CD4-positive, alpha-beta T cell treated with Interleukin-10 for 1 hour (primary cell): ENCODE measurements at places on chromosomes 16 and 17.
A peak's percentile ranks its signal among the peaks of the same experiment; 100 is the strongest.

DNA sequence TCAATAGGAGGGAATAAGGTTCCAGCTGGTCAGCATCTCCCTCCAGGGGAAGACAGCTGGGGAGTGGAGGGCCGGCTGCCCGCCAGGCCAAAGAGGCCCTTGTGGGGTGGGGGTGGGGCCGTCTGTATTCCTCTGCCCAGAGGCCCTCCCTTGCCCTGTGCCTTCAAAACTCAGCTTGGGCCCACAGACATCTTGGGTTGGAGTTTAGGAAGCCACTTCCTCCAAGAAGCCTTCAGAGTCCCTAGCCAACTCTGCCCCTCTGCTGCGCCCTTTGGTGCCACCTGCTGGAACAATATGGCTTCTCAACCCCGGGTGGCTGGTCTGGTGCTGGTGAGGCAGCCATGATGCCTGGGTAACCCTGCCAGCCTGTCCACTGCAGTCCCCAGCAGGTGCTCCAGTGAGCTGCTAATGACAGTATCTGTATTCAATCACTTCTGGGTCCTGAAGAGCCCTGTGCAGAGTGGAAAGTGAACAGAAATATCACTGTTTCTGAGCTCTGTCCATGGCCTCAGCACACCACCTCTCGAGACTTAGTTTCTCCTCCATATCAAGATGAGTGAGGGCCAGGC, 16.7 kb downstream of the HSD11B2 start:
- DNase-seq, result peak; percentile 58

DNA sequence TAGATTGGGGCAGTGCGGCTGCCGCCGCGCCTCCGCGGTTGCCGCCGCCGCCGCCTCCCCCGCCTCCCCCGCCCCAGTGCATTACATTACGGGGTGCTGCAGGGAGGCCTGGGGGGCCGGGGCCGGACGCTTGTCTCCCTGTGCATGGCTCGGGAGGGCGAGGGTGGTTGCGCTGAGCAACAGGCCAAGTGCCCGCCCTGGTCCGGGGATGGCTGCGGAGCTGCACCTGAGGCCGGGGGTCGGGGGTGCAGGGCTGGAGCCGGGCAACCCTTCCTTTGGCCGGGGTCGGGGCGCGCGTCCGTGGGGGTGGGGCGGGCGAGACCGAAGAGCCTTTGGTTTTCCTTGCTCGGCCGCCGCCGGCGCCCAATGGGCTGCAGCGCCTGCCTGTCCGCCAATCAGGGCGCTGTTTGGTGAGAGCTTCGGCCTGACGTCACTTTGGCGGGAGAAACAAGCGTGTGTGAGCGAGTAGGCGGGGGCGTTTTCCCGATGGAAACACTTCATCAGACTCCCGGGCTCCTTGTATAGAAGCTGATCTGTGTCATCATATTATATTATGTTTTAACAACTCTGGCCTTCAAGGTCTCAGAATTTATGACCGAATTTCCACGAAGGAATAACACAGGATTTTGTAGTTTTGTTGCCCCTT, 941 bp upstream of the FBXL20 start:
- DNase-seq, result peak; percentile 89

GRCh38 chr16:77359065-77359502, 75.8 kb downstream of the ADAMTS18 start:
- no peak for DNase-seq

DNA sequence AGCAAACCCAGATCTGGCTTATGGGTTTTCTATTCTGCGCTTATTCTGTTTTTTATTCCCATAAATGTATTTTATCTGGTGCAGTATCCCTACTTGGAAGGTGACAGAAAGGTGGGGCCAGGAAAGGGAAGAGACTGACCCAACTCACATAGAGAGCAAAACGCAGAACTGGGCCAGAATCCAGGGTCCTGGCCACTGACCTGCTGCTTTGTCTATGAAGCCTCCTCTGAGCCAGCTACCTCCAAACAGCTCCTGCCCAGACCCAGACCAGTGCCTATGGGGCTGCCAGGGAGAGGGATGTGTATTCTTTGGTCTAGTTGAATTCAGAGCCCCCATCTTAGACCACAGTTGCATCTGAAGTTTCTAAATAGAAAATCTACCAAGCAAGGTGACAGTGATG, 36.4 kb upstream of the CES5A start:
- no peak for DNase-seq

- no peak for DNase-seq
These were observed 1.4 kb downstream of the MPG start for GRCh38 chr16:79151-80054.

GRCh38 chr17:47099987-47100711, 88.9 kb downstream of the CDC27 start:
- peak; percentile 93 for DNase-seq

- DNase-seq, result no peak
These were observed 226.0 kb upstream of the C16orf82 start for GRCh38 chr16:26840691-26841090.

DNA sequence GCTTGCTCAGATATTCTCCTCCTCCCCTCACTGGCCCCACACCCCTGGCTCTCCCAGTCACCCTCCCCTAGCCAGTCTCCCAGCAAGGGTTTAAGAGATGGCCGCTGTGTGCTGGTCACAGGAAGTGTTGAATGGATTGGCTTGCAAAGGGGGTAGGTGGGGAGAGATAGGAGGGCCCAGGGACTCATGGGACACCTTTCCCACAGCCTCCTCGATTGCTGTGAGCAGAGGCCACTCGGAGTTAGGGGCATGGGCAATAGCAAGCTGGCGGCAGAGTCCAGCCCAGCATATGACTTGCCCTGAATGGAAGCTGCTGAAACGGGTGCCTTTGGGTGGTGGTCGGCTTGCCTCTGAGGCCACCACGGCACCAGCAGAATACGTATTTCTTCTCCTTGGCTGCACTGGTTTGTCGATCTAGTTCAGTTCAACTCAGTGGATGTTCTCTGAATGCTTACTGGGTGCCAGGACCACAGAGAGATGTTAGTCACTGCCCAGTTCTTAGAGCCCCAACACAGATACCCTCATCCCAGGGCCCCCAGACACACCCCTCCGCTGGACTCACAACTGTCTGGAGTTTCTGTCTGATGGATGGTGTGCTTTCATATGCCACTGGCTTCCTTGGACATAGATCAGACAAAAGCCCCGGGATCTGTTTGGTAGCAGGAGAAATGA, 6.0 kb downstream of the WFIKKN2 start:
- DNase-seq, result no peak

GRCh38 chr16:58863042-58863441, 128.9 kb upstream of the GOT2 start:
- DNase-seq, result no peak

DNA sequence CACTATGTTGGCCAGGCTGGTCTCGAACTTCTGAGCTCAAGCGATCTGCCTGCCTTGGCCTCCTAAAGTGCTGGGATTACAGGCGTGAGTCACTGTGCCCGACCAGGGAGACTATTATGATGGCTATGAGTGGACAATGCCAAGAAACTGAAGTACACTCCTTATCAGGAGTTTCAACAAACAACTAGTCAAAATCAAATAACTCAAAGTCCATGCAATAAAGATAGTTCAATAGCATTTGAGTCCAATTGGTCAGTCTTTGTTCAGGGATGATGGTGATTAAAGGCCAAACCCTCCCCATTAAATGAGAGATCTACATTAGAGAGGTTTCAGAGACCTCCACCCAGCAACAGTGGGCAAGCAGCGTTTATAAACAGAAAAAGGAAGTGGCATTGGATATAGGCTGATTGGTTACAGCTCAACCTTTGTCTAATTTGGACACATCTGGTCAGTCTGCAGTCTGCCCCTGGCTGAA, 8.0 kb downstream of the CHST5 start:
- no peak for DNase-seq

DNA sequence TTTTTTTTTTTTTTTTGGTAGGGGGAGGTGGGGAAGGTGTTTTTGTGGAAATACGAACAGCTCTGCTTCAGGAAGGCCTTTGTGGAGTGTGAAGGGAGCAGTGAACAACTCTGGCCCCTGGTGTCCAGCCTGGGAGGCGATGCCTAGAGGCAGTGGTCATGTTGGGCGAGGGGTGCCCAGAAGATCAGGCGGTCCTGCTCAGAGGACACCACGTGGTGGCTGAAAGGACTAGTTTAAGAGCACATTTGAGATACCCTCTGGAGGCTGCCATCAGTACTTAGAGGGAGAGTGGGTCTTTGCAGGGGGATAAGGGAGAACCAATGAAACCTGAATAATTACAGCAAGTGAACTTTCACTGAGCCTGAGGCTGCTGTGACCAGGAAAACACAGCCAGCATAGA, 40.1 kb upstream of the RHOT1 start:
- DNase-seq, result no peak

DNA sequence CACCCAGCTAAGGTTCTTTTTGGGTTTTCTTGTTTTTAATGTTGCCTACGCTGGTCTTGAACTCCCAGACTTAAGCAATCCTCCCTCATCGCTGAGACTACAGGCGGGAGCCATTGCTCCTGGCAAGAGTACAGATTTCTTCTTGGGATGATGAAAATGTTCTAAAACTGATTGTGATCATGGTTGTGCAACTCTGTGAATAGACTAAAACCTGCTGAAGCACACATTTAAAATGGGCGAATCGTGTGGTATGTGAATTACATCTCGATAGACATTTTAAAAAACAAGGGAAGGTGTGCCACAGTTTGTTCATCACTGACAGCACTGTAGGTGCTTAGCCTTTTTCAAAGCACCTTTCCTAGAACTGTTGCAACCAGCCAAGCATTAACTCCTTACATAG, 48.8 kb upstream of the CDH3 start:
- DNase-seq, result no peak

GRCh38 chr17:33218698-33219601, 74.1 kb downstream of the ASIC2 start:
- DNase-seq, result no peak

GRCh38 chr17:40910441-40910841, 25.4 kb upstream of the KRT20 start:
- DNase-seq, result no peak

- no peak for DNase-seq
These were observed 270.5 kb downstream of the FOXL1 start for GRCh38 chr16:86848821-86849220.

DNA sequence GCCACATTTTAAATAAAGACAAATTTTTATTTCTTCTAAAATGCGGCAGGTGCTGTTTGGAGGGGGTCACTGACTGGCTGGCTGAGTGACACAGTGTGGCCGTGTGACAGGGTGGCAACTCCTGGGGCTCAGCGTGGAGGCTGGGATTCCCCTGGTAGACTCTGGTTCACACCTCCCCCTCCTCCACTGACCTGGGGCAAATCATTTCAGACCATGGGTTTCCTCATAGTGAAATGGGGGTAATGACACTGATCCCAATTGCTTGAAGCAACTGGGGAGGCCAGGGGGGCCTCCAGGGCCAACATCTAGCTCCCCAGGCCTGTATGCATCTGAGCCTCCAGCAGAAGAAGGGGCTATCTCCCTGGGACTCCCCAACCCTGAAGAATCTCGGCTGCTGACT, 6.6 kb downstream of the HSD11B2 start:
- DNase-seq, result no peak

DNA sequence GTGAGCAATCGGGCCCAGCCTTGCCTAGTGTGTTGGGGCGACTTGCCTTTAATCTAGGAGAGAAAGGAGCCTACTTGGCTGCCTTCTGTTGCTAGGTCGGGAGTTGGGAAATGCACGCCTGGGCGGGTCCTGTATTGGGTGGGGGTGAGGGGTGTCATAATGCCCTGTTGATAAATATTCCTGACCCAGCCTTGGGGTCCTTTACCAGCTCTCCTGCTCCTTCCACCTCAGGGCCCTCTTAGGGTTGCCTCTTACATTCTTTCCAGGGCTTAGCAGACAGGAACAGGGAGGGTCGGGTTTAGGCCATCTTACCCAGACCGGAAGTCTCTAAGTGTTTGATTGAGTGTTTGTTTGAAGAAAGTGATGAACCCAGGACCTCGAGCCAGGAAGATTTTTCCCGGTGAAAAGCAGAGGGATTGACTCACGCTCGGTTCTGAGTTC, 112.9 kb downstream of the SEC14L1 start:
- DNase-seq, result no peak

- no peak for DNase-seq
These were observed 25.6 kb upstream of the MAP2K6 start for GRCh38 chr17:69388822-69389442.

- DNase-seq, result no peak
These were observed 8.3 kb upstream of the RBFOX3 start for GRCh38 chr17:79619196-79619595.

DNA sequence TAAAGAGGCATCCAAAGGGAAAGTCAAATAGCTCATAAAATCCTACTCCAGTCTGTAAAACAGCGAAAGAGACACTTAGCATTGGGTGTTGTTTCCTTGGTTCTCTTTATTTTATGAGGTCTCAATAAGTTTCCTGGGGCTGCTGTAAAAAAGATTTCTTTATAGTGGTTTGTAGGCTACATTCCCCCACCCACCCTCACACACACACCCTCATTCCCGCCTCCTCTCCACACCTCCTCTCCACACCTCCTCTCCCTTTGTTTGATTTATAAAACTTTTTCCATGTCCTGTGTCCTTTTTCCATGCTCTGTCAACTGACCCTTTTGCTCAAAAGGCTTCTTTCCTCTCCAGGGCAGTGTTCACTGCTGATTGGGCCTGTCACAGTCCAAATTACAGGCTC, 178.9 kb upstream of the SOX9 start:
- no peak for DNase-seq

DNA sequence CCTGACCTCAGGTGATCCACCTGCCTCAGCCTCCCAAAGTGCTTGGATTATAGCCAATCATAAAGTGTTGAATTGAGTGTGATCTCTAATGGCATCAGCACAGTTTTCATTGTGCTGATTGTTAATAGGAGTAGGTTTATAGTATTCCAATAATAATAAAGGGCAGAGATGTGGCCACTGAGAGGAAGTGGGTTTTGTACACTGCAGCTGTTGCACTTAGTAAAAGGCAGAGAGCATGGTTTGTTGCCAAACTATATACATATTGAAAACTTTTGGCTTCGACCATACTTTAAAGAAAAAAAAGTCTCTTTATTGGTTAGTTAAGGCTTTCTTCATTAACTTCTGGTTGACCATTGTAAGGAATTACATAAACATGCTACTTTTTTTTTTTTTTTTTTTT, 185.9 kb downstream of the CDK5R1 start:
- DNase-seq, result no peak

- DNase-seq, result no peak
These were observed 1.3 kb downstream of the PRPSAP2 start for GRCh38 chr17:18859256-18859655.

- DNase-seq, result no peak
These were observed 8.8 kb downstream of the ANKRD40CL start for GRCh38 chr17:50758524-50758923.

GRCh38 chr16:87361916-87362619, 21.5 kb downstream of the FBXO31 start:
- no peak for DNase-seq

DNA sequence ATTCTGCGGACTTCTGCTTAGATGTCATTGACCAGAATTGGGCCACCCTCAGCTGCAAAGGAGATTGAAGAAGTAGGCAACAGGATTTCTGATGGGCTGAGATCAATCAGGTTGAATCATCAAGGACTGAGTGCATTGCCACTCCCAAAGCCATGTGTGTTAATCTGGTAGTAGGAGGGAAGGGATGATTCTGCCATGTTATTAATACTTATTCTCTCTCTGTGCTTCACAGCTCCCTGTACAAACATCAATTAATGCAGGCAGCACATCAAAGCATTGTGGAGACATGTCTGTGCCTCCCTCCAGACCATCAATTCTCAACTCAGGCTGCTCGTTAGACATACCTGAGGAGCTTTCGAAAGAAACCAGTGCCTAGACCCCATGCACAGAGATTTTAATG, 11.6 kb downstream of the LRRC3C start:
- no peak for DNase-seq
